Activated B cell treated with CpG ODN at 0.5 μM for 24 hours (primary cell): ENCODE measurements at places on chromosomes 13 and 19.

GRCh38 chr13:37484056-37484455 is 114.5 kb downstream of the POSTN start:
- DNase-seq, result no peak

DNA sequence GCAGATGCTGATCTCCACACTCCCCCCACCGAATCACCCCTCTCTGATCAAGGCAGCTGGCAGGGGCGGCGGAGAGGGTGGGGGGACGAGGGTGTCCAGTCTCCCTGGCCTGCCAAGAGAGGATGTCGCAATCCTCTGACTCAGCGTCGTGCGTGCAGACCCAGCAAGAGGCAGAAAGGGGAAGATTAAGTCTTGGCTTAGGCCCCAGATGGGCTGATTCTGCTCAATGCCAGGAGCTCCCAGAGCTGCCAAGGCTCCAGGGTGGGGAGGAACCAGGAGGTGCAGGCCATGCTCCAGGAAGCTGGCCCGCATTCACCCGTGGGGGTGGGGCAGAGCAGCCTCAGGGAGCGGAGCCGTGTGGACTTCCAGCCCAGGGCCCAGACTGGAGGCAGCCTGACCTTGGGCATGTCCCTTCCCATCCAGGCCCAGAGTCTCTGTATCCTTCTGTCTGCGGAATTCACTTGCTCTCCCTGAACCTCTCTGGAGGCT is 6.6 kb upstream of the BCL3 start:
- DNase-seq, result no peak

DNA sequence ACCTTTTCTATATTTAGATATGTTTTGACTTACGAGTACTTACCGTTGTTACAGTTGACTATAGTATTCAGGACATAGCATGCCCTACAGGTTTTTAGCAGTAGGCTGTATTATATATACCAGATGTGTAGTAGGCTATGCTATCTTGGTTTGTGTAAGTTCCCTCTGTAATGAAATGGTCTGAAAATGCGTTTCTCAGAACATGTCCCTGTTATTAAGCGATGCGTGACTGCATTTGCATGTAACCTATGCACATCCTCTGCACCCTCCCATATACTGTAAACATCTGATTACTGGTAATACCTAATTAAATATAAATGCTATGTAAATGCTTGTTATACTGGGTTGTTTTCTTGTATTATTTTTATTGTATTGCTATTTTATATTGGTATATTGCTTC is 6.6 kb downstream of the ZNF766 start:
- DNase-seq, result no peak

- DNase-seq, result no peak
Measured at GRCh38 chr13:26060357-26060756, 8.5 kb upstream of the SHISA2 start.

DNA sequence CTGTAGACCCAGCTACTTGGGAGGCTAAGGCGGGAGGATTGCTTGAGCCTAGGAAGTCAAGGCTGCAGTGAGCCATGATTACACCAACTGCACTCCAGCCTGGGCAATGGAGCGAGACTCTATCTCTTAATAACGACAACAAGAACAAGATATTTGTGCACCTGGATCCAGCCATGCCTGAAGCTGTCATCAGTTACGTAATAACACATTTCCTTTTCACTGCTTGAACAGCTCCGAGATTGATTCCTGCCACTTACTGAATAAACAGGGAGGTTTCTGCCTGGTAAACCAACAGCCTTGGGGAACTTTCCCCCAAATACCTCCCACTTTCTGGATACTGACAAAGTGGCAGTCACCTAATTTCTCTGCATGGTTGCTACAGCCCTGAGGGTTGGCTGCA is 5.4 kb downstream of the KANK2 start:
- DNase-seq, result no peak

DNA sequence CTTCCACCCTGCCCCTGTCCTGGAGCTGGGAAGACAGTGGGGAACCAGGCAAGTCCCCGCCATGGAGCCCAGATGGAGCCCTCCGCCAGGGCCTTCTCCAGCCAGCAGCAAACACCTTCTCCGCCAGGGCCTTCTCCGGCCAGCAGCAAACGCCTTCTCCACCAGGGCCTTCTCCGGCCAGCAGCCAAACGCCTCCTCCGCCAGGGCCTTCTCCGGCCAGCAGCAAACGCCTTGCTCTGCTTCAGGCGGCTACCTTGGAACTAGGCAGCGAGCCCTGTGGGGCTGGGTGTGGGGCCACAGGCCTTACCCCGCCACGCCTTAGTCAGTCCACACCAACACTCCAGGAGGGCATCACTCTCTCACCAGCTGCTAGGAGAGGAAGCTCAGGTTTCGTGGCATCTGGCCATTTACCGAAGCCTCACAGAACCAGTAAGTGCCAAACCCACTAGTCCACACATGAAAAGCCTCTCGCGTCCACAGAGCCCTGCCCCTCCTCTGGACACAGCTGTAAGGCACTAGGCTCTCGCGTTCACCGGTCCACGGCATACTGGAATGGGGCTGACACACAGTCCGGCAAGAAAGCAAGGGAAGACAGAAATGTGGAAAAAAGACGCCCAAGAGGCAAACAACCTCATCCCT is 41.0 kb downstream of the MLLT1 start:
- no peak for DNase-seq

- no peak for DNase-seq
Measured at GRCh38 chr19:28556371-28556770, 656.6 kb downstream of the UQCRFS1 start.

- DNase-seq, result no peak
Measured at GRCh38 chr13:99005609-99006008, 27.7 kb upstream of the DOCK9 start.

DNA sequence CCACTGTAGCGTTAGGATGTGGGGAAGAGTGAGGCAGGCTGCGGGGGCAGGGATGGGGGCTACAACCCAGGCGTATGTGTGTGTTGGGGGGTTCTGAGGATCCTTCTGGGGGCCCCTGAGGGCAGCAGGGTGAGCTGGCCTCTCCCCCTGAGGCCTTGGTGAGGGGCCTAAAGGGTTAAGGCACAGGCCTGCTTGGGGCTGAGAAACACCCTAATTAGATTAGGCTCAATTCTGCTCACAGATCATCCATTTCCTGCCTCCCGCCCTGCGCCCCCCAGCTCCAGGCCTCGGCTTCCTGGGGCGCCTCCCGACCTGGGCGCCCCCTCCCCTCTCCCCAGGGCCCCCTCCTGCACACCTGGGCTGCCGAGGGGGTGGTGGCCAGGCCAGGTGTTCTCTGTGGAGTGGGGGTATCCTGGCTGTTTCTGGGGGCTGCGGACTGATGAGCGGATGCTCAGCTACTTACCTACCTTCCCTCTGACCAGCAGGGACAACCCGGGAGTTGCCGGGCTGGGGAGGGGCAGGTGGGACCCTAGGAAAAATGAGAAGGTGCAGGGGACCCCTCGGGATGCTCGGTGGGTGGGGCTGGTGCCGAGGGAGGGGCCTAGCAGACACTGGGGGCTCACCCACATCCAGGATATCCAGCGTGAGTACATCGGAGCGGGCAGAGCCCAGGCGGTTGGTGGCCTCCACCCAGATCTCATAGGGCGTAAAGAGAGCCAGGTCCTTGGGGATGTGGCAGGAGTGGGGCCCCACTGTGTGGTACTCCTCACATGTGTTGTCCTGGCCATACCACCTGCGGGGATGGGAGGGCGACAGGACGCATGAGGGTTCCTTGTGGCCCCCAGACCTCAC is 8.6 kb downstream of the CRLF1 start:
- no peak for DNase-seq

DNA sequence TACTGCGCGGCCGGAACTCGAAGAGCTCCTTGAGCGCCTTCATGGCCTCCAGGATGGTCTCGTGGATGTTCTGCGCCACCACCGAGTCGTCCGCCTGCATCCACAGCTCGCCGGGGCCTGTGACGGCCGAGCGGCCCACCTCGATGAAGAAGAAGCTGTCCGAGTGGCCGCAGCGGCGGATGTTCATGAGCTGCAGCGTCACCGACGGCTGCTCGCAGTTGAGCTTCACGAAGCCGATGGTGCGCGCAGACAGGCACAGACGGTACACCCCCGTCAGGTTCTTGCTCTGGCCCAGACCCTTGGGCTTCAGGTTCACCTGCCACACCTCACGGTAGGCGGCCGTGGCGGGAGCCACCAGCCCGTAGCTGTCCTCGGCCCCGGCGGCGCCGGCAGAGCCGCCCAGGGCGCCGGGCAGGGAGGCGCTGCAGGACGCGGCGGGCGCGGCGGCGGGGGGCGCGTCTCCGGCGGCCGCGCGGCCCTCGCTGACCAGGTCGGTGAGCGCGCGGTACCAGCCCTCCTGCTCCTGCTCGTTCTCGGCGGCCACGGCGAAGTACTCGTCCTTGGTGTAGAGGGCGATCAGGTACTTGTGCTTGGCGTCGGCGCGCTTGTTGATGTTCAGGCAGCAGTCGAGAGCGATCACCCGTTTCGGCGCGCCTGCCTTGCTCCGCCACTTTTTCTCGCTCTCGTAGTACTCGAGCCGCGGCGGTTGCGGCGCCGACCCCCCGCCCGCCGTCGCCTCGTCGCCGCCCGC is 1.1 kb downstream of the IRS2 start:
- DNase-seq, result peak; percentile 46

DNA sequence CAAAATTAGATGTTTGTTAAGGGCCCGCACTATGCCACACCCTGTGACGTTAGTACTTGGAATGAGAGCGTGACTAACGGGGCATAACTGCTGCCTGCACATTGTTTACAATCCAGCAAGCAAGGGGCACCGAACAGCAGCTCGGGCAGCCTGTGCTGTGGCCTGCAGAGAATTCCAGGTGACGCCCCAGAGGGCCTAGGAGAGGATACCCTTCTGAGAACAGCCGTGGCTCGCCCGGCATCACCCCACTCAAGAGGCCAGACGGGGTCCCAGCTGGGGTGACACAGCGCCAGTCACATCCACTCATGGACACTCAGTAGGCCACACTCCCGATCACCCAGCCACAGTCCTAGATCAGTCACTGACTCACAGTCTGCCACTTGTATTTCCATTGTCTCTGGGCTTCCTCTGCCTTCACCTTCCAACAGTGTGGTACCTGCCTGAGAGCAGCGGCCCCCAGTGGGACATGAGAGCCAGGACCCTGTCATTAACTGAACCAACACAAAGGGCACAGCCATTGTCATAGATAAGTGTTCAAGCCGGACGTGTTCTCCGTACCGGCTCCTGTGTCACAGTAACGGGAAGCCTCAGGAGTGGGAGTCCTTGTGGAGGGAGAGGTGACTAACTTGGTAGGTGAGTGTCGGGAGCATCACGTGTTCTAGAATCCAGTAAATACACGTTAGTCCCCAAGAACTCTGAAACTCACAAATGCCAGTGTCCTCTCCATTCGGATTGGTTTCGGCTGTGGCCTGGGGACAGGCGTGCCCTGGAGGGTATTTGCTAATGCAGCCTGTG is 7.5 kb downstream of the ZNF331 start:
- DNase-seq, result no peak

- no peak for DNase-seq
Measured at GRCh38 chr13:33677215-33677614, 140.7 kb upstream of the RFC3 start.

DNA sequence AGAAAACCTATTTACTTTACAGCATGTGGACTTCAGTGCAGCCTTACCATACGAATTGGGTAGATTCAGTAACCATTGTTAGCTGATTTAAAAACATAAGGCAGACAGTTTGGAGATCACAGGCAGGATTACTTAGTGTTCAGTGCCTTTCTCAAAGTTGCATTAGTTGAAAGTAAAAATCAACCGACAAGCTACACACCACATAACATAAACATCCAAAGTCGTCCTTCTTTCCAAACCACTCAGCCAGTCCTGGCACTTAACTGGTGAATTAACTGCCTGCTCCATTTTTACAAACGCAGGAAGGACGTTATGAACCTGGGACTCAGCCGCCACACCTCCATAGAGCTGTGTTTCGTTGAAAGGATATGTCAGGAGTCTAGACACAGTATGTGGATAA is 91.4 kb downstream of the COL4A1 start:
- no peak for DNase-seq

GRCh38 chr19:41903193-41903953 is 20.4 kb downstream of the ARHGEF1 start:
- DNase-seq, result no peak

DNA sequence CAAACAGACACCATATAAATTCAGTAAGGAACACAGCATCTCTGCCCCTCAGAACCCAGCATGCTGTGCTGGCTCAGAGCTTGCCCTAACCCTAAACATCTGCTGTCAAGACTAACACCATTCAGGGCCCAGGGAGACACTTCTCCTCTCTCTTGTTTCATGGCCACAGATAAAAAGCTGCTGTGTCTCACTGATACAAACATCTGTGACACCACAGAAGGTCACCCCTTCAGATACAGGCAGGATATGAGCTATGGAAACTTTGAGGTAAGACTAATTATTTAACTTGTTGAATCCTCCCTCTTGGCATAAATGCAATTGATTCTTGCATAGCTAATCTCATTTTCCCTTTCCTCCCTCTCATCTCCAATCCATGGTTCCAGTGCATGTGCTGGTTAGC is 61.6 kb upstream of the GPR12 start:
- no peak for DNase-seq

GRCh38 chr19:32858155-32858554 is 11.4 kb downstream of the SLC7A9 start:
- DNase-seq, result no peak

DNA sequence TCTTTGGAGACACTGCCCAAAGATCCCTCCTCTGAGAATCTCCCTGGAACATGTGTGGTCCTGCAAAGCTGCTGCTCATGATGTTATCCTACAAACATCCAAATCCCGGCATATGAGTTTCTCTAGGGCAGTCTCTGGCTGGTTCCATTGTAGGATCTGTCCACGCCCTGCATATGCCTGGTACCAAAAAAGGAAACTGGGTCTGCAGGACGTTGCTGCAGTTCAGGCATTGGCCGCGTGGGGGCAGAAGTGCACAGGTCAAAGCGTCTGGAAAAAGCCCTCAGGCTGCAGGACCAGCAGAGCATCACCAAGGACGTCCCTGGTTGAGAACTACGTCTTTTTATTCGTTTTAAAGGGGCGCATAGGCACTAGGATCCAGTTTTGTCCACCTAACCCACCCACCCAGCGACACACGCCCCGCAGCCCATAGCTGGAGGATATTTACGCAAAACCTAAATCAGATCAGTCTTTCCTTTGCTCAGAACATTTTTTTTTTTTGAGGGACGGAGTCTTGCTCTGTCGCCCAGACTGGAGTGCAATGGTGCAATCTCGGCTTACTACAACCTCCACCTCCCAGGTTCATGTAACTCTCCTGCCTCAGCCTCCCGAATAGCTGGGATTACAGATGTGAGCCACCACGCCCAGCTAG is 12.9 kb upstream of the ZNF564 start:
- peak; percentile 91 for DNase-seq

DNA sequence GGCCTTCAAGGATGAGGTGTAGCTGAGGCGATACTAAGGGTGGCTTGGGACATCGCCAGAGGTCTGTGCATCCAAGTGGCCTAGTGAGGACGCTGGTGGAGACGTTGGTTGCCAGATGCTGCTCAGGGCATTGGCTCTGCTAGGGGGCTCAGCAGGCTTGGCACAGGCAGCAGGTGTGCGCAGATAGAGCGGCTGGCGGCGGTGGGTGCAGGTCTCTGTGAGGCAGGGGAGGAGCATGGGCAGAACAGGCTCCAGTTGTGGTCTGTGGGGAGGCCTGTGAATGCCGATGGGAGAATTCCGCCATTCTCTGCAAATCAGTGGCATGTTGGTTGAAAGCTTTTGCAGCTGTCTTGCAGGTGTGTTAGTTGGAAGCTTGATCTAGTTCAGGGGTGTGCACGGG is 21.2 kb downstream of the PRAM1 start:
- no peak for DNase-seq

- DNase-seq, result no peak
Measured at GRCh38 chr13:106753251-106753650, 185.3 kb upstream of the ARGLU1 start.
